GM04504 (cell line): ENCODE measurements at places on chromosomes 12 and 14.
A peak's percentile ranks its signal among the peaks of the same experiment; 100 is the strongest.

DNA sequence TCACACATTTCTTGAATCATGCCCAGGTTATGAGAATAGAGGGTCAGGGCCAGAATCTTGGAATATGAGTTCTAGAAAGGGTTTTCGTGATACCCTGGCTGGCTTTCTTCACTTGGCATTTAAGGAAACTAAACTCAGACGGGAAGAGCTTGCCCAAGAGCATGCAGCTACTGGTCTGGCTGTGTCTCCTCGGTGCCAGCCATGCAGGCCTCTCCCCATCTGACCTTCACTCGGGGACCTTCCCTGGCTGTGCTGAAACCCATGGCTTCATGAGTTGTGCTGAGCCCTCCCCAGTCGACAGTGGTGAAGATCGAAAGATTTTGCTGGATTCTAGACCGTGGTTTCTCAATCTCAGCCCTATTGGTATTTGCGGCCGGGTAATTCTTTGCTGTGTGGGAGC is 38.0 kb downstream of the FOXN3 start:
- DNase-seq, result no peak

DNA sequence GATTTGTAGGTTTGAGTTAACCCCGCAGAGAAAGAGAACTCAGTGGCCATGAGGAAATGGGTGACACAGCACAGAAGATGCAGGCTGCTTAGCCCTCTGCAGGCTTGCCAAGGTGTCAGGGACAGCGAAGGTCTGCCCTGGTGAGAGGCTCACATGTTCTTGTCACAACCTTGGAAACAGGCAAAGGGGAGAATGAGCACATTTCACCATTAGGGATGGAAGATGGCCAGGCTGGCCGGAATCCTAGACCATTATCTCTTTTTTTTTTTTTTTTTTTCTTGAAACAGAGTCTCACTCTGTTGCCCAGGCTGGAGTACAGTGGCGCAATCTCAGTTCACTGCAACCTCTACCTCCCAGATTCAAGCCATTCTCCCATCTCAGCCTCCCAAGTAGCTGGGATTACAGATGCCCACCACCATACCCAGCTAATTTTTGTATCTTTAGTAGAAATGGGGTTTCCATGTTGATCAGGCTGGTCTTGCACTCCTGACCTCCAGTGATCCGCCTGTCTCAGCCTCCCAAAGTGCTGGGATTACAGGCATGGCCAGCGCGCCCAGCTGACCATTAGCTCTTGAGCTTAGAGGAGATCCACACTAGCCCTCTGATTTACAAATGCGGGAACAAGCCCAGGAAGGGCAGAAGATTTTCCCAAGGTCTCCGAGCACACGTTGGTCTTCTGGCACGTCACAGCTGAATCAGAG is 34.6 kb downstream of the LTBP2 start:
- no peak for DNase-seq

GRCh38 chr14:65356327-65356836 is 56.1 kb upstream of the FUT8 start:
- DNase-seq, result peak; percentile 52

DNA sequence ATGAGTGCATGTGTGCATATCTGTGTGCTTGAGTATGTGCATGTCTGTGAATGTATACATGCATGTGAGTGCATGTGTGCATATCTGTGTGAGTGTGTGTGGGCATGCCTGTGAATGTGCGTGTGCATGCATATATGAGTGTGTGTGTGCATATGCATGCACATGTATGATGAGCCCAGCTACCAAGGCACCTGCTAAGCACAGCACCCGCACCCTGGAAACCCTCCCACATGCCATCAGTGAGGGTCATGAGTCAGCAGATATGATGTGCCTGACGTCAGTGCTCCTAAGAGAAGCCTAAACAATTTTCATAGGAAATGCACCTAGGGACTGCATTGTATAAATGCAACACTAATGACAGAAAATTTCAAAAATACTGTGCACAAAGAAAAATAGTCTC is 151.1 kb downstream of the KIF26A start:
- DNase-seq, result no peak

- no peak for DNase-seq
These were observed 113.9 kb downstream of the PRIMA1 start for GRCh38 chr14:93674343-93674742.

GRCh38 chr12:124758266-124759220 is 105.1 kb downstream of the SCARB1 start:
- DNase-seq, result no peak

- DNase-seq, result no peak
These were observed 27.2 kb upstream of the PNMA1 start for GRCh38 chr14:73741386-73741875.

DNA sequence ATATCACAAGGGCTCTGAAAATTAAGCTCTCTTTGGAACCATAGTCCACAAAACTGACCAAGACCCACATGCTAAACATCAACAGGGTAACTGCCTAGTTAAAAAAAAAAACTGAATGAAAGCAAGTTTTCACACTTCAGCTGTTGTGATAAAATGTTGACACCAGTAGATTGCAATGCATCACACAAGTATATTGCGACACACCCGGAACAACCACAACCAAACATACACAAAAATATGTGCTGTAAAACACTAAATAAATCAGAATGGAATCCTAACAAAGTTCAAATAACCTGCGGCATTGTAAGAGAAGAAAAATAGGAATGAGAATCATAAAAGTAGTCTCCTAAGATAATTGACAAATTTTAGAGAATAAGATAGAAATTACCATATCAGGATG is 710.3 kb downstream of the AACS start:
- DNase-seq, result no peak

GRCh38 chr12:70627677-70628076 is 9.6 kb downstream of the PTPRB start:
- DNase-seq, result no peak

DNA sequence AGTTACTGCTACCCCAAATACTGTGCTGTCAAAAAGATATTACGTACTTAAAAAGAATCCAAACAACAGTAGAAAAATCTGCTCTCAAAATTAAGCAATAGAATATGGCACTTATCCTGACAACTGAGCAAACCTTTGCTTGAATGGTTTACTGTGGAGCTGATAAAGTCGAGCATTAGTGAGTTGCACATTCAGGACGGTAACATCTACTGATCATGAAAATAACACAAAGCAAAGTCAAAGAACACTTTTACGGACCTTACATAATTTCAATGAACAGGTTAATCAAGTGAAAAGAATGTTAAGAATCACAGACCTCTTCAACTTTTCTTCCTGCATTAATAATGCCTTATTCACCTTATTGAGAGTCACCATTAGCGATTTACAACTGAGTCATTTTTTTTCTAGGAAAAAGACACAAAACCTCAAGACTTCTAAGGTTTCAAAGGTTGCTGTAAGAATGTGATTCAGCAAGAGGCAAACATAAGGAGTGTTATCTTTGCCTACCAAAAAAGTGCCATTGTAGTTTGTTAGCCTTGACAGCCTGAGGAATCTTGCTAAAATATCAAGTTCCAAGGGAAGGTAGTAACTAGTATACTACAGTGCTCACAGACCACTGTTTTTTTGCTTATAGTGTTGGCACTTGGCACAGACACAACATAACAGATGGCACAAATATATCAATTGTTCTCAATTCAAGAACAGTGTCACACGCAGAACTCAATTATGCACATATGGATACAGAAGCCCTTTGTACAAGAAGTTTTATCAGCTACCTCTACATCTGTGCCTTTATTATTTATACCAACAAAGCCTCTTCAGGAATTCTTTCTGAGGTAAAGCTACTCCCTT is 334.2 kb upstream of the RPL10L start:
- DNase-seq, result no peak

- DNase-seq, result no peak
These were observed 44.7 kb downstream of the KCTD10 start for GRCh38 chr12:109432431-109432830.

DNA sequence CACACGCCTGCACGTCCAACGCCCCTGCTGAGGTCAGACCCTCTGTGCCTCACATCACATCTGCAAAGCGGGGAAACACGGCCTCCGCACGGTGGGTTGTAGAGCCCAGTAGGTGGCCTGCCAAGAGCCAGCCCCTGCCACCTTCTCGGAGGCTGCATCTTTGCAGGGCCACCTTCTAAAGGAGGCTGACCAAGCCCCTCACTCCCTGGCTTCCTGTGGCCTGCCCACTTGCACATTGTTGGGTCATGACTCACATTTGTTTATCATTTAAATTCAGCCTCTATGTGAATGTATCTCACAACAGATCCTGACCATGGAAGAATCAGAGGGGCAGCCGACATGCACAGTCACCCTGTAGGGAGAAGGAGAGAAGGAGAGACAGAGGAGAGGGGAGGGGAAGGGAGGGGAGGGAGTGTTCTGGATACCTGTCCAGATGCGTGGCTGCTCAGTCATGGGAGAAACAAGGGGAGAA is 319.5 kb upstream of the DIO3 start:
- DNase-seq, result no peak

- no peak for DNase-seq
These were observed 510.9 kb upstream of the TBX3 start for GRCh38 chr12:115194857-115195256.

DNA sequence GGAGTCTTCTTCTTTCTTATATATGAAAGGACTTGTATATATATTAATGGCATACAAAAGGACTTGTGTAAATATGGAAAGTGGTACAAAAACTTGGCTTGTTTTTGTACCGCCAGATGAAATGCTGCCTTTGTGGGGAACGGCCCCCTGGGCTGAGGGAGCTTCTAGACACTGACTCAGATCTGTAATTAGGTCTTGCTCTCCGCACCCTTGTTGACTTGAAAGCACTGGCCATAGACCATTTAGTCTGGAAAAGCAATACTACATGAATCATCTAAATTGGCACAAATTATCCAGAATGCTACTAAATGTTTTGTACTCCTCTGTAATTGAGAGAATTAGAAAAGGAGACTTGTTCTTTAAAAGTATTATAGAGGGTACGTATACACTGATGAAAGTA is 399.9 kb upstream of the RGS6 start:
- DNase-seq, result no peak

- no peak for DNase-seq
These were observed 25.9 kb upstream of the HIGD1C start for GRCh38 chr12:50926415-50926814.

- DNase-seq, result no peak
These were observed 56.4 kb upstream of the RERGL start for GRCh38 chr12:18146363-18146762.

DNA sequence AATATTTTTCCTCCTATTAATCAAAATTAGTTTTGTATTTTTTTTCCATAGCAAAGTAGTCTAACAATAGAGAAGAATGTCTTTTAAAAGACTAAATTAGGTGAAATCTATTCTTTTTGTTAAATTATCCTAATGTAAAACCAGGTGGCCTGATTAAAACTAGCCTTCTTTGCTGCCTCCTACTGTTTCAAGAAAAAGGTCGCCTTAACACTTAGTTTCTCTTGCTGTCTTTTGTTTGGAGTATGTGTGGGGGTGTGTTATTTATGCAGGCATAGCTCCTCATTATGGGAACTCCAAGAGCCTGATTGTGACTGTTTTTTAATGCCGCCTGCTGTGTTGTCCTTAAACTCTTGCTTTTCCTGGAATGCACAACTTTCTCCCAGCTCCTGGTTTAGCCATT is 855.3 kb downstream of the DIO2 start:
- DNase-seq, result no peak

DNA sequence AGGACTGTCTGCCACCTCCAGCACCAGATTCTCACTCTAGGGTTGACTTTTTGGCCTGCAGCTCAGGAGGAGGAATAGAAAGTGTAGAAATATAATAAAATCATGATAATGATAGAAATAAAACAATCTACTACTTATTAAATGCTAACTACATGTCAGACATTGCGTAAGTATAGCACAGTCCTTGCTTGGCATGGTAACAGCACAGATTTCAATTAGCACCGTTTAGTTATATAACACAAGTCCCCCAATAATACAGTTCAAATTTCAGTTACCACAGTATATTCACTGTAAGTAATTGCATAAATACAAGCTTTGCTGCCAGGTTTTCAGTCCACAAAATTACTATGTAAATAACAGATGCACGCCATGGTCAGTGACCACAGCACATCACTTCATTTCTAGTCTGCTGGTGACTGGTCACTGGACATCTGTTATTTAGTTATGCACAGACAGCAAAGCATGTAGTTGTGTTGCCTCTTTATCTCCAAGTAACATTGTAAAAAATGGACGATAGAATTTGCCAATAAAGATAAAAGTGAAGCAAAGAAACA is 6.5 kb upstream of the GLT8D2 start:
- DNase-seq, result no peak

DNA sequence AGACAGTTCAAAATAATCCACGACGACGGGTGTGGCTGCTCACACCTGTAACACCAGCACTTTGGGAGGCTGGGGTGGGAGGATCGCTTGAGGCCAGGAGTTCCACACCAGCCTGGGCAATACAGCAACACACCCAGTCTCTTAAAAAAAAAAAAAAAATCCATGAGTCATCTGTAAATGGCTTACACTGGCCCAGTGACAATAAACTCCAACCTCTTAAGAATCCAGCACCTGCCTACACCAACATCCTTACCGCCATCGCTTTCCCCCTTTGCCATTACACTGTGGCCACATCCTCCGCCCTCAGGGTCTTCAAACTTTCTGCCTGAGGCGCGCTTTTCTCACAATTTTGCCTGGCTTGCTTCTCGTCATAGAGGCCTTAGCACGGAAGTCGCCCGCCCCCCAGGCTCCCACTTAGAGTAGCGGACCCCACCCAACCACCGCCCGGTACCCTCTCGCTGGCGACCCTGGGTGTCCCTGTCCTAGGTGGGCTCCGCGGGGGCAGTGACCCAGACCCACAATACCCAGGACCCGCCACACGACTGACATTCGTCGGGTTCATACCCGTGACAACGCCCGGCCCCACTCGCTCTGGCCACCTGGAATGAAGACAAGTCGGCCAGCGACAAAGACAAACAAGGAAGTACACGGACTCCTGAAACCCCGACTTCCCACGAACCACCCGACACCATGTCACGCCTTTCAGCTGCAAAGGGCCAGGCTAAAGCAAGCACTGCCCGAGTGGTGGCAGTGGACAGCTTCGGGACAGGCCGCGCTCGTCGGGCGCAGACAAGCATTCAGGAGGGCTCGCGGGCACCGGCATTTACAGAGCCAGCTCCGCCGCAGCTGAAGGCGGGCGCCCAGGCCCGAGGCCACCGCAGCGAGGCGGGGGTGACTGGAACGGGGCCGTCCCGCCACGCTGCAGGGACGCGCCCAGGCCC is 636 bp downstream of the GOLGA3 start:
- DNase-seq, result peak; percentile 44

- no peak for DNase-seq
These were observed 18.5 kb downstream of the MEG3 start for GRCh38 chr14:100844421-100844820.

DNA sequence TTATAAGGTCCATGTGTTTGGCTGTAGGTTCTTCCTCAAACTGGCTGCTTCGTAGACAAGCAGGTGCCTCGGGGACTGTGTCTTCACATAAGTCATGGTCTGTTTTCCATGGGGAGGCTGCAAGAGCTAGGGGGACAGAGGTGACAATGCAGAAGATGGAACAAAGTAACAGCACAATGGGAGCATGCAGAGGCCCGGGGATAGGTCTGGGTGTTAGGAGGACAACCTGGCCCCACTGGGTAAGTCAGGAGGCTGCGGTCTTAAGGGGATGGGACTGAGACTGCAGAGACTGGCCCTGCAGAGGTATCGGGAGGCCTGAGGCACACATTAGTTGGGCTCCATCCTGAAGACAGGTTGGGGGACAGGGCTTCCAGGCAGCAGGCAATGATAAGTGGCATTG is 88.9 kb downstream of the NTF3 start:
- DNase-seq, result no peak

GRCh38 chr14:85418721-85419120 is 111.2 kb upstream of the FLRT2 start:
- DNase-seq, result no peak

- DNase-seq, result peak; percentile 14
These were observed 93.4 kb upstream of the SLCO1C1 start for GRCh38 chr12:20601668-20602280.

GRCh38 chr12:11819643-11820042 is 170.2 kb downstream of the ETV6 start:
- DNase-seq, result no peak
